ENCODE measurements at places on chromosomes 13 and 19.

DNA sequence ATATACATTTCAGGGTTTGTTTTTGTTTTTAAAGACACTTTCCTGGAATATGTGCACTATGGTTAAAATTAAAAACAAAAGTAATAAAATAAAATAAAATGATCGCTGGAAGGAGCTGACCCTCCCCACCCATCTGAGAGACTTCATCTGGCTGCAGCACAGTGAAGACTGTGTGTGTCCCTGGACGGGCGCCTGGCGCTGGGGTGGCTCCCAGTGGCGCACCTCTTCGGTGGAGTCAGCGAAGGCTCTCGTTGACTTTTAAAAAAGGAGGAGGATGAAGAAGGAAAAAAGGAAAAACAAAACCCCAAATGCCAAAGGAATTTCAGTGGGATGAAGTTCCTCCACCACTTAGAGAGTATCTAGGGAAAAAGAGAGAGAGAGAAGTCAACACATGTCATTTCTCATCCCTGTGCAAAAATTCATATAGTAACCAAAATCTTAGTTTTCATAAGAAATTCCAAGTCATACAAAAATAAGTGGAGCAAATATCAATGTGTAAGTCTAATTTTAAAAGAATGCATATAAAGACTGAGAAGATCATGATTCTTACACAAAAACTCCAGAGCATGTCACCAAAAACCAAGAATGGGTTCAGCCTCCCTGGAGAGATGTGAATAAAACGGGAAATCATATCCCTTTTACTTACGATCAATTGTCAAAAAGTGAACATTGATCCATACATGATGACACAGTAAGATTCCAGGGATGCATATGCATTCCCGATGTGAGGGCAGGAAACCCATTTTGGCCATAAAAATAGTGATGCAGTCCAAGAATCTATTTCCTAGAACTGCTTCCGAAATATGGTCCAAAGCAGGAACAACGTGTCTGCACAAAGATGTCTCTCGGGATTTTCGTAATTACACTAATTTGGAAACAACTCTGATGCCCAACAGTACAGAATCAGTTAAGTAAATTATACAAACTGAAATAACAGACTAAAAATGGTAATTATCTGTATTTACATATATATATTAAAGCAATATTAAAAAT lies 123.8 kb downstream of the STK24 start:
- DNase-seq: no peak

DNA sequence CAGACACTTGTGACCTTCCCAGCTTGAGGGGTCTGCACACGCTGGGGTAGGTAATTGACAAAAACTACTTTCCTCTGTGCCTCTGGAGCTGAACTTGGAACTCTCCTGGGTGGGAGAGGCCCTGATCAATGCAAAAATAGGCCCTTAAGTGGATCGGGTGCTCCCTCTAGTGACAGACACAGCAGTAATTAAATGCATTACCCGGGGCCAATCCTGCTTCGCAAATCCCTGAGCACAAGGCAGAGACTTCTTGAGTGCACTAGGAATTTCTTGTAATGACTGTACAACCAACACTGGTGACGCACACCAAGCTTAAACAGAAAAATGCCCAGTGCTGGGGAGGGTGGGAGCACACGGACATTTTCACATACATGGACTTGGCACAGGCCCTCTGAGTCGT lies 10.6 kb upstream of the UBE2S start:
- DNase-seq: peak; percentile 60

GRCh38 chr13:32300920-32301319 lies 14.2 kb downstream of the ZAR1L start:
- DNase-seq: no peak

- no peak for DNase-seq
These were observed 276.6 kb upstream of the ZNF507 start for GRCh38 chr19:32068793-32069192.

- DNase-seq: no peak
These were observed 31.8 kb upstream of the SPART start for GRCh38 chr13:36377826-36378468.

DNA sequence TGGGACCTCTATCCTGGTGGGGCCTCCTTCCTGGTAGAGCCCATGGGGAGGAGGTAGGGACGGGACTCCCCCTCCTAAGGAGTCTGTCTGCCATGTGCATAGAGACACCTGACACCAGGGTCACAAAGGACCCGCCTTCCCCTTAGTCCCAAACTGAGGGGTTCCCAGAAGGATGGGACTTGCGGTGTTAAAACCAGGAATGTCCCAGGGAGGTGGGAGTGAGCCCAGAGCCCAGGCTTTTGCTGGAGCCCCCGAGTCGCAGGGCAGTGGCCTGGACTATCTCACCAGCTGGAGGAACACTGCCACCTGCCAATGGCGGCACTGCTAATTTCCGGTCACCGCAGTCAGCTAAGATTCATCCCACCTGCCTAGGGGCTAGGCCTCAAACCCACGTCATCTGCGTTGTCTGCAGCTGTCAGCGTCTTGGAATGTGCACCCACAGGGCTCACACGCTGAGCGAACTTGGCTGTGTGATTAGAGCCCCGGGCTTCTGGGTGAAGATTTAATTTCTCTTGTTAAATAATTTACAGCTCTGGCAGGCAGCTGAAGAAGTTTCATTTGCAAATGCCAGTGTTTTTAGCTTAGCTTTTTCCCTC lies 31.9 kb upstream of the ATP11A start:
- peak; percentile 12 for DNase-seq

GRCh38 chr13:99157046-99157445 lies 43.6 kb upstream of the UBAC2 start:
- DNase-seq: no peak

- DNase-seq: no peak
These were observed 256.9 kb downstream of the TEX29 start for GRCh38 chr13:111577208-111577828.

- no peak for DNase-seq
These were observed 34.3 kb upstream of the TNFSF11 start for GRCh38 chr13:42539670-42540069.

DNA sequence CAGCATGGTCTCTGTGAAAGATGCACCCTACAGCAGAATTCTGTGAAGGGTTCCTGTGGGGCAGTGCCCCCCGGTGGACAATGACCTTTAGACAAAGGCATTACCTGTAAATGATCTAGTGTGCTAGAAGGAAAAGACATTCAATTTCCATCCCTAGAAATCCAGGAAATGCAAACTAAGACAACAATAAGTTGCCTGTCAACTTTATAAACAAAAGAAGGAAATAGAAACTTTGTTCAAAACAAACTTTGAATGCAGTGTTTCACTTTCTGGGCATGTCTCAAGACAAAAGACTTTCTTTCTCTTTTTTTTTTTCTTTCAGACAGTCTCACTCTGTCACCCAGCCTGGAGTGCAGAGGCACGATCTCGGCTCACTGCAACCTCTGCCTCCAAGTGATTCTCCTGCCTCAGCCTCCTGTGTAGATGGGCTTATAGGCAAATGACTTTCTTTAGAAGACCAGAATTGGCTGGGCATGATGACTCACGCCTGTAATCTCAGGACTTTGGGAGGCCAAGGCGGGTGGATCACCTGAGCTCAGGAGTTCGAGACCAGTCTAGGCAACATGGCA lies 15.5 kb downstream of the TEX101 start:
- DNase-seq: peak; percentile 25

DNA sequence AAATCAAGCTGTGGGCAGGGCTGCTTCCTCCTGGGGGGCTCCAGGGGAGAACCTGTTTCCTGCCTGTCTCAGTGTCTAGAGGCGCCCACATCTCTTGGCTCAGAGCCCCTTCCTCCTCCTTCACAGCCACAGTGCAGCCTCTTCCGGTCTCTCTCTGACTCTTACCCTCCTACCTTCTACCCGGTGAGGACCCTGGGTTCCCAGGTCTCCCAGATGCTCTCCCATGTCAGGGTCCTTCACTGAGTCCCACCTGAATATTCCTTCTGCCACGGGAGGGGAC lies 153.1 kb downstream of the KDM4B start:
- no peak for DNase-seq

Measured in activated T-cell treated with anti-CD3 and anti-CD28 coated beads, Interleukin-2, amount 50 U/mL, for 48 hours (primary cell).